ENCODE measurements at places on chromosomes 2 and 18.

GRCh38 chr2:6657855-6658254 lies 207.9 kb downstream of the CMPK2 start:
- DNase-seq, result no peak

GRCh38 chr2:241944821-241945220 lies 75.3 kb downstream of the RTP5 start:
- DNase-seq, result no peak

- no peak for DNase-seq
Observed at GRCh38 chr18:71431171-71431570, 1113.0 kb downstream of the CBLN2 start.

GRCh38 chr18:79684787-79685186 lies 5.2 kb downstream of the CTDP1 start:
- DNase-seq, result no peak

GRCh38 chr2:119864318-119864717 lies 104.6 kb downstream of the PTPN4 start:
- no peak for DNase-seq

Data from T-helper 1 cell (primary cell).